ENCODE measurements at places on chromosomes 6 and 20. TPM values are rescaled to one million over a fixed set of nuclear protein-coding genes. Genes with fewer than 3 reads are reported as not detected.

Gene JPH2
- total RNA-seq: 0.16 TPM

Gene TAGAP
- not detected for total RNA-seq

Gene CST5
- 0.13 TPM for total RNA-seq

Gene CST7
- not detected for total RNA-seq

Gene FAM209B
- not detected for total RNA-seq

Gene TMEM74B
- 0.26 TPM for total RNA-seq

Gene SLC16A10
- not detected for total RNA-seq

Gene HRH3
- total RNA-seq: not detected

Gene MUCL3
- total RNA-seq: not detected

Gene RPL7L1
- 121 TPM for total RNA-seq

Gene ADTRP
- 0.26 TPM for total RNA-seq

Gene APOBEC2
- not detected for total RNA-seq

Gene TREML2
- total RNA-seq: not detected

Gene KHDC1L
- not detected for total RNA-seq

Gene TUBB2B
- 2.3 TPM for total RNA-seq

Gene DLK2
- 1.8 TPM for total RNA-seq

Gene OOEP
- total RNA-seq: not detected

Gene DEF6
- 2.5 TPM for total RNA-seq

Gene OR2B3
- not detected for total RNA-seq

Gene ESR1
- 0.13 TPM for total RNA-seq

Gene TBX18
- 7.0 TPM for total RNA-seq

Gene TFAP2D
- not detected for total RNA-seq

Gene PRSS35
- total RNA-seq: 3.7 TPM

Gene NDUFAF4
- 21.6 TPM for total RNA-seq

Gene RBPJL
- not detected for total RNA-seq

Gene AURKA
- 38.1 TPM for total RNA-seq

Gene LHFPL5
- total RNA-seq: not detected

Gene MOG
- total RNA-seq: not detected

Gene DAAM2
- 2.5 TPM for total RNA-seq

Gene PTK6
- total RNA-seq: not detected
